ENCODE measurements at places on chromosomes 6 and 20. TPM values are rescaled to one million over a fixed set of nuclear protein-coding genes. Genes with fewer than 3 reads are reported as not detected.

- no peaks in the 10 kb centered on the region for H3K36me3 ChIP-seq
- DNase-seq = peak; percentile 16
- peaks cover 8% of the 10 kb centered on the region for H3K4me1 ChIP-seq
- H3K27ac ChIP-seq = no peak overlapping the region
- peaks cover 2% of the 10 kb centered on the region for H3K27me3 ChIP-seq
These were observed 963.5 kb upstream of the SLC35B3 start for GRCh38 chr6:9398767-9399373.

- no peaks in the 10 kb centered on the region for H3K4me1 ChIP-seq
- H3K36me3 ChIP-seq = no peaks in the 10 kb centered on the region
- no peak for DNase-seq
- no peak overlapping the region for H3K27ac ChIP-seq
These were observed 176.7 kb upstream of the COL21A1 start for GRCh38 chr6:56424064-56424463.

OR11A1 gene
- not detected for total RNA-seq

KIF25 gene
- total RNA-seq = not detected

PPIL6 gene
- 0.83 TPM for total RNA-seq

DNA sequence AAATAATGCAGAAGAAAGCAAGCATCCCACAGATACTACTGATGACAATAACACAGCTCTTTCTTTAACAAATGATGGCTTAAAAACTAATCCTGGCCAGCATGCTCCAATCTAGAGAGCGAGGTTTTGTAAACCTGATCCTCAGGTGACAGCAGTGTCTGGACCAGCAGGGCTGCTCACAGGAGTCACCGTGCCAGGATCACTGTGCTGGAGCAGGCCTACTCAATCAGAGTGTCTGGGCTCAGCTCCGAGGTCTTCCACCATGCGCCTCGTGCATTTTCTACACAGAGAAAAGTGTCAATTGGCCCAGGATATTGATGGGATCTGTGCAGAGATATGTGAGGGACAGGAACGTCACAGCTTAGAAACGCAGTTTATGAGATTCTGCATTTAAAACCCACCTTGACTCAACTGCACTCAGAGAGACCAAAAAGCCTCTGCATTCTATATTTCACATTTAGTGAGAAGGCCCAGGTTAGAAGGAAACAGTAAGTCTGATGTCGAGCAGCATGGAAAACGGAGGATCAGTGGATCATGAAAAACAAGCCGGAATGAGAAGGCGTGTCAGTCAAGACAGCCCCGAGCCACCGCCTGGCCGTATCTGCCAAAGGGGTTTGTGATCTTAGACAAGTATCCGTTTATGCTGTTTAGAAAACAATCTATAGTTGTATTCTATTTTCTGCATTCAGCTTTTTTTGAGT lies 7.8 kb downstream of the RAMACL start:
- DNase-seq = no peak
- H3K27ac ChIP-seq = no peak overlapping the region
- H3K4me1 ChIP-seq = peaks cover under 1% of the 10 kb centered on the region
- no peak overlapping the region for H3K4me3 ChIP-seq
- H3K27me3 ChIP-seq = peaks cover 4% of the 10 kb centered on the region

DNA sequence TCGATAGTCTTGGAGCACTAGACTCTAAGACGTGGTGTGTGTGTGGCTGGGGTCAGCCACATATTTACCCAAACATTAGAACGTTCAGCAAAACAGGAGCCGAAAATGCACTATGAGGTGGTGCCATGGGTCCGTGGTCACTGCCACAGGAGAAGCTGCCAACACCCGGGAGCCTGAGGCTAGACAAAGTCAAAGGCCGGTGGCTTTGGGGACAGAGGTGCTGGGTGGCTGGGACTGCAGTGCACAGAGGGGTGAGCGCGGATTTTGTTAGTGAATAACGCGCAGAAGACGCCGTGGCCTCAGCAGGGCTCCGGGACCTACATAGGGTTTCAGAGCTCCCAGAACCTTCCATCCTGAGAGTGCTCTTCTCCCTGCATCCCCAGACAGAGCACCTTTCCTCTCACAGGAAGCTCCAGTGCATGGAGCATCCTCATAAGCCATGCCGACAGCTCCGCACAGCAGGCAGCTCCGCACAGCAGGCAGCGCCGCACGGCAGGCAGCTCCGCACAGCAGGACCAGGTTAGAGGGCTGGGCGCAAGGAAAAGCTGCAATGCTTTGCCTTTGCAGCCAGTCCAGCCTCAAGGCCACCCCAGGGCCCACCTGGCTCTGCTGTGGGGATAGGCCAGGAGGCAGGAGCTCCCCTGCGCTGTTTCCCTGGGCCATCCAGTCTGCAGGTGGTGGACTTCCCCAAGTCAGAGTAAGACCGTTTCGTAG lies 304.1 kb downstream of the TAF4 start:
- no peak overlapping the region for H3K4me3 ChIP-seq
- no peaks in the 10 kb centered on the region for H3K36me3 ChIP-seq
- H3K4me1 ChIP-seq = peaks cover 3% of the 10 kb centered on the region
- H3K27ac ChIP-seq = no peak overlapping the region
- peaks cover 7% of the 10 kb centered on the region for H3K27me3 ChIP-seq

MAK gene
- total RNA-seq = not detected

- H3K36me3 ChIP-seq = no peaks in the 10 kb centered on the region
- DNase-seq = no peak
- no peak overlapping the region for H3K27ac ChIP-seq
- H3K27me3 ChIP-seq = no peaks in the 10 kb centered on the region
- H3K4me1 ChIP-seq = no peaks in the 10 kb centered on the region
These were observed 49.4 kb upstream of the FAM135A start for GRCh38 chr6:70363741-70364493.

DNA sequence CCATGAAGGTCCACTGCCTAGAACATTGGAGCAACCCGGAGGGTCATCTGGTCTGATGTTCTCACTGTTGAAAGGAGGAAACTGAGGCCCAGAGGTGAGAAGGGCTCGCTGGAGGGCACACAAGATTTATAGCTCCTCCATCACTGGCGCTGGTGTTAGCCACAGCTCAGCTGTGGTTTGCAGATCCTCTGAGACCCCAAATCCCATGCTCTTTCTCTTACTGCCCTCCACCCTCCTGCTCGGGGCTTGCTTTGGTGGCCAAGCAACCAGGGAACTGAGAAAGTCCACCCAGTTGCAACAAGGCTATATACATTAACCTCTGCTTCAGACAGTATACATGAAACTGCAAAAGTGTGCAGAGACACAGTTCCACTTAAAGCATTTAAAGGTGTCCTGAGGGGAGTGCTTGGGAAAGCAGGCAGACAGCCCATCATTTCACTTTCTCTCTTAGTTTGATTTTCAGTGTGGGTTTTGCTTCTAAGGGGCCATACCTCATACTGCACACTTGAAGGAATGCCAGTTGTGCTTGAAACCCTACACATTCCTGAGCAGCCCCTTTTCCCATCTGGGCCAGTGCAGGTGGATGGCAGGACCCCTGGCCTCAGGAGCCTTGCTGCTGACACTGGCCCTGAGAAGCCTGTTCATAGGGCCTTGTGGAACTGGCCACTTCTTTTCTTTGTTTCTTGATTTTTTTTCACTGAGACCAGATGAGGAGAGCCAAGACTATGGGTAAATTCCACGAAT lies 347.6 kb downstream of the CDC5L start:
- no peaks in the 10 kb centered on the region for H3K36me3 ChIP-seq
- no peak overlapping the region for H3K27ac ChIP-seq
- H3K4me3 ChIP-seq = no peak overlapping the region
- peaks cover 5% of the 10 kb centered on the region for H3K4me1 ChIP-seq
- peaks cover 6% of the 10 kb centered on the region for H3K27me3 ChIP-seq

DNA sequence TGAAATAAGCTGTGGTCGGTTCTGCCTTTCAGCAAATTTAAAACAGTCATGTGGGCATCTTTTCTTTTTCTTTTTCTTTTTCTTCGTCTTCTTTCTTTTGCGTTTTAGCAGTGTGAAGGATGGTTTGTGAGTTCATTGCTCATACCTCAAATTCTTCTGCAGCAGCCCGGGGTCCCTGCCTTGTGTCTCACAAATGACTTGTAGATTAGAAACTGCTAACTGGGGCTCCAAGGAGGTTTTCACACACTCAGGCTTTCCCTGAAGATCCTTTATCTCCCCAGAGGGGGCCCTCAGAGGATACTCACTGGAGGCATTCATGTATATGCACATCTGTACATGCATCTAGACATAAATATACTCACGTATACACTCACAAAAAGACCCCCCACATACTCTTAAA lies 1.7 kb downstream of the SMOC2 start:
- no peak overlapping the region for H3K27ac ChIP-seq
- H3K4me1 ChIP-seq = peaks cover 3% of the 10 kb centered on the region
- peak overlapping the region; percentile 68 for H3K4me3 ChIP-seq

DNA sequence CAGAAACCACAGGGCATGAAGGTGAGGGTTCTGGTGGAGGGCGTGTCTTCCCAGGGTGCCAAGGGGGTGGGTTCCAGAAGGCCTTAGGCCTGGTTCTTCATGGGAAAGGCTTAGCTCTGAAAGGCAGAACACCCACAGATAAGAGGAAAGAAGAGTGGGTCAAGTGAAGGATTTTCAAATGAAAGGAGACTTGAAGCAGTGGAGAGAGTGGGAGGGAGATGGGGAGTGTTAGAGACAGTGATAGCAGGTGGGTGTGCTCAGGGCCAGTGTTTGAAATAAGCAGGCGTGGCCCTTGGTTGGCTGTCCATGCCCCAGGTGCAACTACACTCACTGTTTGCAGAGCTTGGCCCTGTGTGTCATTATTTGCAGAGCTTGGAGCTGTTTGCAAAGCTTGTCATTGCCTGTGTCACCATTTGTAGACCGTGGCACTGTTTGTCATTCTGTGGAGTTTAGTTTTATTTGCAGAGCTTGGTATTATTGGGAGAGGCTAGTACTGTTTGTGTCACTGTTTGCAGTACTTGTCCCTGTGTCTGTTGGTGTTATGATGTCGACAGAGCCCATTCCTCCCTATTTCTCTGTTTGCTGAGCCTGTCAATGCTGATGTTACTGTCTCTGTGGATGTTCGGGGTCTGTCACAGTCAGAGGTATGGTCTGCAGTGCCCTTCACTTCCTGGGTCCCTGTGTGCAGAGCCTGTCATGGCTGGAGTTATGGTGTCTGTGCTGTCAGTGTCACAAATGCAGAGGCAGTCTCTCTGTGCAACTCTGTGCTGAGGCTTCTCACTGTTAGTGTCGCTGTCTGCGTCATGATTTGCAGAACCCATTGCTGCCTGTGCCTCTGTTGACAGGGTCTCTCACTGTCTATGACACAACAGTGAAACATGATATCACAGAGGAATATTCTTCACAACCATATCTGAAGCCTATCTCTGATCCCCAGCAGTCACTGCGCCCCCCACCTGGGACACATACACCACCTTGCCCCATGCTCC lies 127.7 kb upstream of the LRFN2 start:
- no peak for DNase-seq
- H3K27ac ChIP-seq = no peak overlapping the region
- no peak overlapping the region for H3K4me3 ChIP-seq
- peaks cover 28% of the 10 kb centered on the region for H3K4me1 ChIP-seq
- no peaks in the 10 kb centered on the region for H3K36me3 ChIP-seq
- peaks cover 6% of the 10 kb centered on the region for H3K27me3 ChIP-seq

FKBP1C gene
- total RNA-seq = not detected

SEL1L2 gene
- not detected for total RNA-seq

- H3K4me3 ChIP-seq = no peak overlapping the region
- peaks cover 11% of the 10 kb centered on the region for H3K27me3 ChIP-seq
- peaks cover 6% of the 10 kb centered on the region for H3K4me1 ChIP-seq
- H3K27ac ChIP-seq = no peak overlapping the region
- H3K36me3 ChIP-seq = peaks cover 29% of the 10 kb centered on the region
These were observed 86.9 kb downstream of the RAMACL start for GRCh38 chr6:166499350-166500163.

- no peaks in the 10 kb centered on the region for H3K36me3 ChIP-seq
- H3K27ac ChIP-seq = no peak overlapping the region
- DNase-seq = no peak
- no peak overlapping the region for H3K4me3 ChIP-seq
- H3K4me1 ChIP-seq = no peaks in the 10 kb centered on the region
These were observed 294.6 kb downstream of the CDH26 start for GRCh38 chr20:60252866-60253265.

NNAT gene
- 1,047 TPM for total RNA-seq

- peaks cover 10% of the 10 kb centered on the region for H3K4me1 ChIP-seq
- no peaks in the 10 kb centered on the region for H3K36me3 ChIP-seq
- H3K4me3 ChIP-seq = no peak overlapping the region
- H3K27me3 ChIP-seq = peaks cover 4% of the 10 kb centered on the region
These were observed 10.7 kb downstream of the NELFCD start for GRCh38 chr20:58991715-58992114.

DNA sequence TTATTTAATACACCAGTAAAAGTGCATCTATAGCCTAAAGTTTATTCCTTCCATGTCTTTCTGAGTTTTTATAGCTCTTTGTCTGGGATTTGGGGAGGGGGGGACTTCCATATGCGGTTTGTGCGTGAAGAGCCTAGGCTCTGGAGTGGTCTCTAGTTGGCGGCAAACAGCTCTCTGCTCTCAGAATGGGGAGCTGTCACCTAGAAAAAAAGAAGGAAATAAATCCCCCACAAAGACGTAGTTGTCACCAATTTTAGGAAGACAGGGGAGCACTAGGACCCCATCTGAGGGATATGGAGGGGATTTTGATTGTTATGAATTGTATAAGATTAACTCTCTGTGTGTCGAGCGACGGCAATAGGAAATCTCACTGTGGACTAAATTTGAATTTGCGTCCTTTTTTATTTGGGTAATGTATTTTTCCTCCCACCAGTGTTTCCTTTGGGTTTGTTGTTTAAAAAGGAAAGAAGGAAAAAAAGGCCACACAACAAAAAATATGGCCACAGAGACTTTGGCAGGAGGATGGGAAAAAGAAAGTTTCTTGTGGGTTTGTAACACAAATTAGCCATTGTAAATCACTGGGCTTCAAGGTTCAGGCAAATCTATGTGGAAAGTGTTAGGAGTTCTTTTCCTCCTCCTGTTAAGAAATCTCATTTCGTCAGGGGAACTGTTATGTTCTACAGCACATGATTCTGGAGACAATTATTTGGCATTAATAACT lies 7.4 kb downstream of the POU3F2 start:
- peak overlapping the region; percentile 75 for H3K27ac ChIP-seq
- H3K4me3 ChIP-seq = peak overlapping the region; percentile 96
- H3K27me3 ChIP-seq = peaks cover 21% of the 10 kb centered on the region

PGC gene
- not detected for total RNA-seq

DNA sequence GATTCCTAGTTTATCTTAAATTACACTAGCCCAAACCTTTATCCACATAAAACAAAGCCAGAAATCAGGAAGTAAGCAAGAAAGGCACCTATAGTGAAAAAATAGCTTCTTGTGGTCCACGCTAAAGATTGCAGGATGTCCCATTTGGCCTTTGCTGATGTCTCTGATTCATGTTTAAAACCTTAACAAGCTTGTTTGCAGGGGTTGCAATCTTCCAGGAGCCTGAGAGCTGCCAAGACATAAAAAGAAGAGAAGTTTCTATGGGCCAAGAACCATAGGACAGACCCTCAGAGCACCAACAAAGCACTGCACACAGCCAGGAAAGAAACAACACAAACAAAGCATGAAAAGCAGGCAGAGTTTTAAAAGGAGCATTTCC lies 49.4 kb downstream of the ADAT2 start:
- no peak overlapping the region for H3K27ac ChIP-seq
- H3K36me3 ChIP-seq = no peaks in the 10 kb centered on the region
- no peak overlapping the region for H3K4me3 ChIP-seq
- DNase-seq = no peak

GRCh38 chr6:150251566-150252186 lies 108.8 kb downstream of the PPP1R14C start:
- H3K4me3 ChIP-seq = no peak overlapping the region
- DNase-seq = no peak
- H3K27ac ChIP-seq = no peak overlapping the region
- H3K36me3 ChIP-seq = no peaks in the 10 kb centered on the region
